ENCODE measurements at places on chromosomes 1 and 21. TPM values are rescaled to one million over a fixed set of nuclear protein-coding genes. Genes with fewer than 3 reads are reported as not detected.

The OR2G6 gene
- polyA plus RNA-seq = not detected

The LCE1D gene
- polyA plus RNA-seq = not detected

The FCMR gene
- polyA plus RNA-seq = 0.88 TPM

GRCh38 chr21:45014747-45015468, 59.5 kb upstream of the ADARB1 start:
- DNase-seq = no peak

DNA sequence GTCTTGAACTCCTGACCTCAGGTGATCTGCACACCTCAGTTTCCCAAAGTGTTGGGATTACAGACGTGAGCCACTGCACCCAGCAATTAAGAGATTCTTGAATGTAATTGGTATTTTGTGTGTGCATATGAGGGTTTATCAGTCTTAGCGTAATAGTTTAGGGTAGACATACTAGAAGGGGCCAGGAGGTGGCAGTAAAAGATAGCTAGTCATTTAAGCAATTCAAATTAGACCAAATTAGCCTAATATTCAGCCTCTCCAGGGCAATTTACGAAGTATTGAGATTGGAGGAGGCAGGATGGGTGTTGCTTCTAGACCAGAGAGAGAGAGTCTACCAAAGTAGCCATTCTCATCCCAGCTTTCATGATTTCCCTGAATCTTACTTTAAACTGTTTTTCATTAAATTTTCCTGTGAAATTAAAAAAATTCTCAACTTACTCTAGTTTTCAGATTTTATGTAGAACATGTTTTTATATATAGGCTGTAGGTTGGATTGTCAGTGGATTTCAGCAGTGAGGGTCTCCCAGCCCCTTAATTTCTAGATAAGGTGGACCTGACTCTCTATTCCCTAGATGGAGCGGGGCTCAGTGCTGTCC, 119.7 kb downstream of the HHAT start:
- DNase-seq = peak; percentile 62

- no peak for DNase-seq
Observed at GRCh38 chr1:161502641-161503393, 2.4 kb upstream of the FCGR2A start.

GRCh38 chr1:67683766-67684525, 1.1 kb upstream of the GADD45A start:
- DNase-seq = no peak

GRCh38 chr21:15063081-15063813, 1.6 kb downstream of the NRIP1 start:
- DNase-seq = peak; percentile 24

Data from hepatocyte (in vitro differentiated cells).